ENCODE measurements at places on chromosomes 7 and 10. TPM values are rescaled to one million over a fixed set of nuclear protein-coding genes. Genes with fewer than 3 reads are reported as not detected.
A peak's percentile ranks its signal among the peaks of the same experiment; 100 is the strongest.

GRCh38 chr10:58502956-58503355 lies 9.7 kb upstream of the BICC1 start:
- DNase-seq = no peak
- H3K4me3 ChIP-seq = no peak overlapping the region
- no peaks in the 10 kb centered on the region for H3K4me1 ChIP-seq
- no peak overlapping the region for H3K27ac ChIP-seq

DNA sequence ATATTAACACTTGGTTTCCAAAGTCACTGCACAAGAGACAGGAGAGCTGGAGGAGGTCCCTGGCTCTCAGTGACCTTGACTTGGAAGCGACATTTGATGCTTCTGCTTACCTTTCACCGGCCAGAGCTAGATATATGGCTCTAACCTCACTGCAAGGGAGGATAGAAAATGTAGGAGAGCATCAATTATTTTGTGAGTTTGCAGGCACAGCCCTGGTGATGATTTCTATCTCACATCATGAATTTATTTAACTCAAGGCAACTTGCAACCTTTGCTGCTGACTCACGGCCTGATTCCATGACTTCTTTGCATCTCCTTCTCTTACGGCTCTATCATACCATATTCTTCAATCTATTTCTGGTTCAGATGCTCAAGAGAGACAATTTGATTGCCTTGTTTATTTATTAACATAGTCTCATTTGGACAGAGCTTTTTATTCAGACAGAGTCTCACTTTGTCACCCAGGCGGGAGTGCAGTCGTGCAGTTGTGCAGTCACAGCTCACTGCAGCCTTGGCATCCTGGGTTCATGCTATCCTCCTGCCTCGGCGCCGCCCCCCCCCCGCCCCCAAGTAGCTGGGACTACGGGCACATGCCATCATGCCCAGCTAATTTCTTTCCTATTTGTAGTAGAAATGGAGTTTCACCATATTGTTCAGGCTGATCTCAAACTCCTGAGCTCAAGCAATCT lies 196.0 kb downstream of the REEP3 start:
- H3K27ac ChIP-seq = no peak overlapping the region
- no peak overlapping the region for H3K4me3 ChIP-seq
- H3K4me1 ChIP-seq = 0 out of 2 replicates have a peak, but pooled peaks cover 3% of the 10 kb centered on the region
- no peaks in the 10 kb centered on the region for H3K27me3 ChIP-seq
- no peak for DNase-seq

- H3K36me3 ChIP-seq = peaks cover 11% of the 10 kb centered on the region
- peak within 1 kb of the TSS; percentile 98 for H3K4me3 ChIP-seq
- H3K4me1 ChIP-seq = no peaks in the 10 kb centered on the region
Observed at GRCh38 chr10:131981429-131982184, at the start of gene BNIP3. BNIP3 (minus strand) TSS chr10:131981923; CDS start chr10:131981806, 117 bp downstream.

DNA sequence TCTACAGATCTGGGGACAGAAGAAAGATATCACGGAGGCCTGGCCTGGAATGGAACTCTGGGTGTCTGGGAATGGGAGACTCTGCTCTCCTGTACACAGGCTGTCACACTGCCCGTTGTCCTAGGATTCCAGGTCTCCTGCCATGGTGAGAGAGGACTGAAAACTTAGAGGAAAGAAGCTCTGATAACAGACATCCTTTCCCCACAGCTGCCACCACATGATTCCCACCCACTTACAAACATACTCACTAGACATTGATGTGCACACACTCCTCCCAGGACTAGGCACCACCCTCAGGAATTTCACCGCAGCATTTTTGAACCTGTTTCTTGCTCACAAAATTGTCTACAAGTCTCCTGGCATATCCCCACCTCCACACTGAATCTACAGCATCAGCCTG lies 5.7 kb downstream of the ZNF92 start:
- H3K4me1 ChIP-seq = peaks cover 3% of the 10 kb centered on the region
- DNase-seq = no peak
- H3K36me3 ChIP-seq = peaks cover 15% of the 10 kb centered on the region
- H3K4me3 ChIP-seq = 0 out of 2 replicates have a peak overlapping the region, but pooled peaks have one; percentile 15

DNA sequence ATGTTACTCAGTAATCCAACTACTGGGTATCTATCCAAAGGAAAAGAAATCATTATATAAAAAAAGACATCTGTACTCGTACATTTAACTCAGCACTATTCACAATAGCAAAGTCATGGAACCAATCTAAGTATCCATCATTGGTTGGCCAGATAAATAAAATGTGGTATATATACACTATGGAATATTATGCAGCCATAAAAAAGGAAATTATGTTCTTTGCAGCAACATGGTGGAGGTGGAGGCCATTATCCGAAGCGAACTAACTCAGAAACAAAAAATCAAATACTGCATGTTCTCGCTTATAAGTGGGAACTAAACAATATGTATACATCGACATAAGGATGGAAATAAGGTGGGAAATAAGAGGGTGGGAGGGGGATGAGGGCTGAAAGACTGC lies 56.2 kb upstream of the ANTXRL start:
- no peaks in the 10 kb centered on the region for H3K27me3 ChIP-seq
- no peak overlapping the region for H3K27ac ChIP-seq
- no peak overlapping the region for H3K4me3 ChIP-seq
- no peak for DNase-seq

- H3K27me3 ChIP-seq = no peaks in the 10 kb centered on the region
- no peaks in the 10 kb centered on the region for H3K4me1 ChIP-seq
- H3K27ac ChIP-seq = no peak overlapping the region
- DNase-seq = no peak
- H3K4me3 ChIP-seq = no peak overlapping the region
Observed at GRCh38 chr10:21995557-21995956, 8.0 kb downstream of the DNAJC1 start.

DNA sequence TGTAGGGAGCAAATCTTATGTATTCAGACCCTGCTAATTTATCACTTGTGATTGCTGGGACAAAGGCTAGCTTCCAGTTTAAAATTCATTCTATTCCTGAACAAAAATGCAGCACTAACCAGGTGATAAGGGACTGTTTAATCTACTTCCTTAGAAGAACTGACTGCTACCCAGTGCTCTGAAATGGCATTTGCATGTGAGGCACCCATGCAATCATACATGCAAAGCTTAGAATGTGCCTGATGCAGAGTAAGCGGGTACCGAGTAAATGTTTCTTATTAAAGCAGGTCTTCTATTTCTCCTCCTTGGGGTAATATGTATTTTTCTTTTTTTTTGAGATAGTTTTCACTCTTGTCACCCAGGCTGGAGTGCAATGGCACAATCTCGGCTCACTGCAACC lies 54.5 kb downstream of the NEURL1 start:
- DNase-seq = no peak
- no peaks in the 10 kb centered on the region for H3K27me3 ChIP-seq
- no peak overlapping the region for H3K4me3 ChIP-seq
- H3K36me3 ChIP-seq = no peaks in the 10 kb centered on the region
- H3K27ac ChIP-seq = no peak overlapping the region

Gene EPHA1
- total RNA-seq = 0.21 TPM

Gene SORCS3
- total RNA-seq = not detected

All from GM12878 (cell line).